Stimulated activated CD8-positive, alpha-beta memory T cell treated with anti-CD3 and anti-CD28 coated beads, Interleukin-15, amount 100 ng/mL, for 1 hour (primary cell): ENCODE measurements at places on chromosomes 5 and 9.

DNA sequence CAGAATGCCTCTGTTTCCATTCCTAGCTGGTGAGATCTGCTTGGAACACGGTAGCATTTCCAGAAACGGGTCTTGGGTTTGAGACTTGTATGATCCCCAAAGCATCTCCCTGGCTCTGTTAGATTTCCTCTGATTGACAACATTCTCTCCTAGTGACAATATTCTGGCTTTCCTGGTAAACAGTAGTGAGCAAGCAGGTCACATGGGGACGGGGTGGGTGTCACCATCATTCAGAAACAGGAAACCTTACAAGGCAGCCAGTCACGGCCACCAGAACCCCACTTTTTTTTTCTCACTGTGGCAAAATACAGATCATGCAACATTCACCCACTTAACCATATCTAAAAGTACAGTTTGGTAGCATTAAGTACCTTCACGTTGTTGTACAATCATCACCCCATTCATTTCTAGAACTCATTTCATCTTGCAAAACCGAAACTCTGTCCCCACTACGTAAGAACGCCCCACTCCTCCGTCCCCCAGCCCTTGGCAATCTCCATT, 90.1 kb upstream of the LMX1B start:
- DNase-seq = no peak

GRCh38 chr9:134942011-134942787, 24.5 kb upstream of the FCN1 start:
- no peak for DNase-seq

DNA sequence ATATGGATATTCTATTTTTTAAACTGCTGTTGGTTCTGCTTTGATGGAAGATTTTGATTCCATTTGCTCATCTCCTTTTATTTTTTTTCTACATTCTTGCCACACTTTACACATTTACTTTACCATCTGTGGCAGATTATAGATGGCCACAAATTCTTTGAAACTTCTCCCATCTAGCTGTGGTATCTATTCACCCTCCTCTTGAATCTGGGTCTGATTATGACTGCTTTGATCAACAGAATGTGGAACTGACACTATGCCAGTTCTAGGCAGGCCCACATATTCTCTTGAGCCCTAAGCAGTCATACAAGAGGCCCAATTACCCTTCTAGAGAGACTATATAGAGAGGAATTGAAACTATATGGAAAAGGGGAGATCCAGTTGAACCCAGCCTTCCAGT, 439.0 kb upstream of the PTGER4 start:
- no peak for DNase-seq

DNA sequence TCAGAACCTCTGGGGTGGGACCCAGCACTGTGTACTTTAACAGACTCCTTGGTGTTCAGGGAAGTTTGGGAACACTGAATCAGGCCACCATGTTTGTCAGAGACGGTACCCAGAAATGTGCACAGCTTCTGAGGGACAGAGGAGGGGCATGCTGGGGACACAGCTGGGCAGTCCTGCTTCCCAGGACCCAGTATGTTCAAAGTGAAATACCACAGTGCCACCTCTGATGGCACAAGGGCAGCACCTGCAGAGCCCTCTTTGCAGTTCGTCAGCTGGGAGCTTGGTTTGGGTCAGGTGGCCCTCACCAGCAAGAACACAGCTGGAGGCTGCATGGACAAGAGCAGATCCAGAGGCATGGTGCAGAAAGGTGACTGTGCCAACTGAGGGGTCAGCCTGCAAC, 51.2 kb downstream of the NDST1 start:
- no peak for DNase-seq

GRCh38 chr5:35617435-35618303, at the start of gene SPEF2:
SPEF2 (plus strand) TSS chr5:35617863; CDS start chr5:35617998, 135 bp downstream.
- DNase-seq = peak; percentile 49

- no peak for DNase-seq
Measured at GRCh38 chr9:134485653-134486052, 155.9 kb upstream of the COL5A1 start.

DNA sequence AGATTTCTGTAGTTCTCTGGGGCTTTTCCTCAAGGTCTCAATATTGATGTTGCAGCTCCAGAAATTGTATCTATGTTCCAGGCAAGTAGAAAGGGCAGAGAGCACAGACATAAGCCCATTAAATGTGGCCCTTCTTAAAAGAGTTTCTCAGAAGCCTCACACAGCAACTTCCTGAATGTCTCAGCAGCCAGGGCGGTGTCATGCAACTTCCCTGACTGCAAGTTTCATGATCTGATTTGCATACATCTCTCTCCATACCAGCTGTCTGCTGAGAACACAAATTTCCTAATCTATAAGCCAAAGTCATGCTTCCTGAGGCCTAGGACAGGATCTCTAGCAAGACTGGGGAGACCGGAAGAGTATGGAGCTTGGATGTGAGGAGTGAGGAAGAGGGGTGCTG, 13.0 kb downstream of the RGS7BP start:
- DNase-seq = no peak

DNA sequence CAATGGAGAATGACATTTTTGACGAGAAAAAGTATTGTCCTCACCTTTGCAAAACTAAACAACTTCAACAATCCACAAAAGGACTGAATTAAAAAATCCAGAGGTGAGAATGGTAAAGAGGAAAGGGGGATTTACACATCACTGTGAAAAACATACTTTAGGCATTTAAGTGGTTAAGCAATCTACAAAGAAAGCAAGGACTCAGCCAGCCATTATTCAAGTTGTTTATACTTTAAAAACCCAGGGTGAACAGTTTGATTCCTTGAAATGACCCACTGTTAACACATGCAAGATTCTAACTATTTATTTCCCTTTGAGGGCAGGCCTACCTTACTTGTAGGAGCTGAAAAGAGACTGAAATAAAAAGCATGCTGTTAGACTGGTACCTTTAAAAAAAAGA, 29.3 kb downstream of the TUT7 start:
- no peak for DNase-seq

- DNase-seq = no peak
Measured at GRCh38 chr5:133664422-133664821, 52.1 kb upstream of the FSTL4 start.

DNA sequence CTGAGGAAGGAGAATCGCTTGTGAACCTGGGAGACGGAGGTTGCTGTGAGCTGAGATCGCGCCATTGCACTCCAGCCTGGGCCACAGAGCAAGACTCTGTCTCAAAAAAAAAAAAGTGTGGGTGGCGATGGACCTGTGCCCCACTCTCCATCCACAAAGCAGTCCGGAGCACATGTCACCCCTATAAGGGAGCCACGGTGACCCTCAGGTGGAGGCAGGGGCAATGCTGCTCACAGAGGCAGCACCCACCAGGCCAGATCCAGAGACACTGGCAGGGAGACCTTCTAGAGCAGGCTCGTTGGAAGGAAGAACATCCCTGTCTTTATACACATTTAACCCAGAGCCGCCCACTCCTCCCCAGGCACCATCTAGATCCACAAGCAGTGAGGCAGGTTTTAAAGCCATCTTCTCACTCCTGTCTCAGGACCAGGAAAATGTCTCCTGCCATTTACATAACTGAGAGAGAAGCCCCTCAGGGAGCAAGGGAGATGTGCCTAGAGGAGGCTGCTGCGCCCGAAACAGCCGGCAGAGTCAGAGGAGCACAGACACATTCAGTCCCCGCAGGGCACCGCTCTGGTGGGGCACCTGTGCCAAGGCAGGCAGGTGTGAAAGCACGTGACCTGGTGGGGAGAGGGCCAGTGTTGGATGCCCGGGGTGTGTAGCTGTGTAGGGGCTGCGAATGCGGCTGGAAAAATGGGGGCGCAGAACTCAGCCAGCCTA, 31.6 kb upstream of the ADAMTS2 start:
- no peak for DNase-seq

- DNase-seq = no peak
Measured at GRCh38 chr9:130490981-130491380, 46.2 kb downstream of the ASS1 start.

DNA sequence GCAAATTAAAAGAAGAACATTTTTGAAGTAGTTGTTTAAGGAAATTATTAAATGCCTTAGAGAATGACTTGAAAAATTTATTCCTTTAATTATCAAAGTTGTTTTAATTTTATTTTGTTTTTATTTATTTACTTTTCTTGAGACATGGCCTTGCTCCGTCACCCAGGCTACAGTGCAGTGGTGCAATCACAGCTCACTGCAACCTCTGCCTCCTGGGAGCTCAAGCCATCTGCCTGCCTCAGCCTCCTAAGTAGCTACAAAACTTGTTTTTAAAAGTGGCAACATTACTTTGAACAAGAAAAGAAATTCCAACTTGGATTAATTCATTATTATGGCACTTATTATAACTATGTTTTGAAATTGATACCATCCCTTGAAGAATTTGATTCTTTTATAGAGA, 29.0 kb downstream of the CDO1 start:
- DNase-seq = no peak

- DNase-seq = no peak
Measured at GRCh38 chr9:1231998-1232919, 182.1 kb downstream of the DMRT2 start.

DNA sequence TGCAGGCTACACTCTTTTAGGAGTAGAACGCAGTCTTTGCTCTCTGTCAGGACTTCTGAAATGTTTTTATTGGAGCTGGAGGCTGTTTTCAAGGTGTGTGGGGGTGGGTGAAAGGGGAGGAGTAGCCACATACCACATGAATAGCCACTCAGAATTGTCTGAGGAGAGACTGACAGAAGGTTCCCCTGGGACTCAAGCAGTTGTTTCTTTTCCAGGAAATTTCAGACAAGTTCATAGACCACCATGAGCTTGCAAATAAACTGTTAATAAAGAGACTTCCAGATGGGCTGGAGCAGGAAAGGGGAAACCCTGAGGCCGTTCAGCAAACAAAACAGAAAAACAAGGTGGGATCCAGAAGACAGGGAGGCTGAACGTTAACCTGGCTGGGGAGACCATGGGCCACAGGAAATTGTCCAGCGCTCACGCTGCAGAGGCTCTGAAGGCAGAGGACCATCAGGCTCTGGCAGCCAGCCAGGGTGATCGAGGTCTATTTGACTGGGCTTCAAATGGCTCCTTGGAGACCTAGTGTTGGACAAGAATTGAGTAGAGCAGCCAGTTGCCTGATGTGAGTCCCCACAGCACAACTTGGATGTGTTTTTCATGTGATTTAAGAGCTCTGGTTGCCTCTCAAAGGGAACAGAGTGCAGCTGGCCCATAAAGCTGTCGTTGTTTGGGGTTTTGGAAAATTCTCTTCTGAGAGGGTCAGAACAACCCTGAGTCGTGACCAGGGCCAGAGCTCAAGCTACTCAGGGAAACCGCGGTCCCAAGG, 159.2 kb upstream of the RAI14 start:
- DNase-seq = no peak

DNA sequence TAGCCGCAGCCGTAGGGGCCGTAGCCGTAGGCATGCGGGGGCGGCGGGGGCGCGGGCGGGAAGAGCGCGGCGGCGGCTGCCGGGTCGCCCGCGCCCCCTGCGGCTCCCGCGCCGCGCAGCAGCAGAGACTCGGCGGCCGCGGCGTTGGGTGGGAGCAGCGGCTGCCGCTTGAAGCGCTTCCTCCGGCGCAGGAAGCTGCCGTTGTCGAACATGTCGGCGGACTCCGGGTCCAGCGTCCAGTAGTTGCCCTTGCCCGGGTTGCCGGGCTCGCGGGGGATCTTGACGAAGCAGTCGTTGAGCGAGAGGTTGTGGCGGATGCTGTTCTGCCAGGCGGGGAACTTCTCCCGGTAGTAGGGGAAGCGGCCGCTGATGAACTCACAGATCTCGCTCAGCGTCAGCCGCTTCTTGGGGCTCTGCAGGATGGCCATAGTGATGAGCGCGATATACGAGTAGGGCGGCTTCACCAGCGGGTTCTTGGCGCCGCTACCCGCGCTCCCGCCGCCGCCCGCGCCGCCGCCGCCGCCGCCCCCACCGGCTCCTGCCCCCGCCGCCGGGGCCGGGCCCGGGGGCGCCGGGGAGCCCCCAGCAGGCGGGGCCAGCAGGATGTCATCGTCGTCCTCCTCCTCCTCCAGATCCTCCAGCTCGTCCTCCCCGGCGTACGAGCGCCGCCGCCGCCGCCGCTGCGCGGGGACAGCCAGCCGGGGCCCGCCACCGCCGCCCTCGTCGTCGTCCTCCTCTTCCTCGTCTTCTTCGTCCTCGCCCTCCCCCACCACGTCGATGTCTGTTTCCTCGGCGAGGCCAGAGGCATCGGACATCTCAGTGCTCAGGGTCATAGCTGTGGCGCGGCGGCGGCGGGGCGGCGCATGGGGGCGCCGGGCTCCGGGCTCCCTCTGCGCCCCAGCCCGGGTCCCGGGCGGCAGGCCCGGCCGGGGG, 781 bp downstream of the FOXD1 start:
- no peak for DNase-seq

GRCh38 chr5:115940080-115940810, 22.0 kb upstream of the LVRN start:
- no peak for DNase-seq
